ENCODE measurements at places on chromosomes 2 and 18.

DNA sequence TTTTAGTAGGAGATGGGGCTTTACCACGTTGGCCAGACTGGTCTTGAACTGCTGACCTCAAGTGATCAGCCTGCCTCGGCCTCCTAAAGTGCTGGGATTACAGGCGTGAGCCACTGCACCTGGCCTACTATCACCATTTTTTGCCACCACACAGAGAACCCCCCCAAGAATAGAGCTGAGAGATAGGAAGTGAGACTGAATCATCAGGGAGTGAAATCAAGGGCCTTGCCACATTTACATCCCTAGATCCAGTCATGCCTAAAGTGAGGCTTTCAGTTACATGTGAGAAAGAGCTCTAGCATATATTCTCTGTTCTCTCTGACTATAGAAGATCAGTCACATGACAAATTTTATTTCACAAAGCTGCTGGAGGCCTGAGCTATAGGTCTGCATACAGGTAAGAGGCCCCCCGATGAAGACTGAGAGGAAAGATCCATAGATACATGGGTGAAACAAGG lies 28.0 kb upstream of the KCMF1 start:
- DNase-seq = no peak

GRCh38 chr2:186254759-186255158 lies 231.3 kb upstream of the ZC3H15 start:
- DNase-seq = no peak

GRCh38 chr2:96265349-96265839 lies 403 bp downstream of the TMEM127 start:
- DNase-seq = no peak

- no peak for DNase-seq
These were observed 689 bp downstream of the RPRD1A start for GRCh38 chr18:36066686-36067054.

DNA sequence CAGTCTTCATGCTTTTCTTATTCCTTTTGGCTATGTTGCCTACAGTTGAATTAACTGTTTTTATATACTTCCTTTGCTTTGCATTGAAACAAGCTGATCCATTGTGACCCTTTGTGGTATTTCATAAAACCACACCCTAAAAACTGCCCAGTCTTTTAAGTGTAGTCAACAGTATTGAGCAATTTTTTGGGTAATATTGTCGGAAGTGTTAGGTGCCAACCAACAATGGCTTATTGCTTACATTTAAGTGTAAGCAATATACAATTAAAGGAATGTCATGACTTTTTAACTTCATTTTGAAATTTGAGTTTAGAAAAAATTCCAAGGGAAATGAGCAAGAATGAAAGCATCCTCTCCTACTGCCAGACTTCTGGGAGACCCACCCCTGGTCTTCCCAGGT lies 174.1 kb downstream of the NEDD4L start:
- DNase-seq = no peak

DNA sequence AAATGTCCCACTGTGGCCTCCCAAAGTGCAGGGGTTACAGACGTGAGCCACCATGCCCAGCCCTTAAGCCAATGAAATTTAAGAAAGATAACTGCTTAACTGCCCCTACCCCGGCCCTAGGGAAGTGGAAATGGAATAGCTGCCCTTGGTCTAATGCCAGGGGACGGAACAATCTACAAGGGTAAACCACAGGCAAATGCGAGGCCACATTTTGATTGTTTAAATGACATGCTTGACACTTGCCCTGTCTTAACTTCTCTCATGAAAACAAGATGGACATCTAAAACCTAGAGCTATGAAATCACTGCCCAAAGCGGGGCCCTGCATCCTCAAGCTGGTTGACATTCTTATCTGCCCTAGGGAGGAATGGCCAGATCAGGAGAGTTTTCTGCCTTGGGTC lies 5.5 kb upstream of the ITSN2 start:
- DNase-seq = no peak

DNA sequence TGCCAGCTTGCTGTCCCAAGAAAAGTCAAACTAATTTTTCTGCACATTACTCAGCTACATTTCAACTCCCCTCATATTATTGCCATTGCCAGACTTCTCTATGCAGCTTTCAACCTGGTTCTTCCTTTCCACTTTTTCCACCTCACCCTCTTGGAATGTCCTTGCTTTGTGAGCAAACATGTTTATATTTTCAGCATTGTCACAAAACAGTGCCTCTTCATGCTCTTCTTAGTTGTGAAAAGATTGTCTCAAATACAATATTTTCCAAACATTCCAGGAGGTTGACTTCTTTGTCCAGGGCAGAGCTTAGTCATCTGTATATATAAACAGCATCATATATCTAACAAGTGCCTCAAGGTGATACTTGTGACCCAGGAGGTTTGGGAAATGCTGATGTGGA lies 803.3 kb upstream of the CELF4 start:
- DNase-seq = no peak

DNA sequence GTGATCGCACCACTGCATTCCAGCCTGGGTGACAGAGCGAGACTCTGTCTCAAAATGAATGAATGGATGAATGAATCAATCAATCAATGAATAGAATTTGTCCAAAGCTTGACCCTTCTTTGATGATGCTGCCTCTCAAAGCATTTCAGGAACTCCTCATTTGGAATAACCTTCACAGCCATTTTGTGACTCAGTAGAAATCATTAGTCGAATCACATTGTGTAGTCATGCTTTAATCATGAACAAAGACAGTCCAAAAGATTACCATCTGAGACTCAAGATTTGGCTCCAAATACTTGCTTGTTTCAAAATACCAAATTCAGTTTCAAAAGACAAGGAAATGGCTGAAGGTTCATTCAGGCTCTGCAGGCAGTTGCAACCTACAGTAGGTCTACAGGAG lies 83.1 kb downstream of the VWA3B start:
- no peak for DNase-seq

GRCh38 chr2:48457227-48457626 lies 72.7 kb upstream of the STON1 start:
- DNase-seq = no peak

DNA sequence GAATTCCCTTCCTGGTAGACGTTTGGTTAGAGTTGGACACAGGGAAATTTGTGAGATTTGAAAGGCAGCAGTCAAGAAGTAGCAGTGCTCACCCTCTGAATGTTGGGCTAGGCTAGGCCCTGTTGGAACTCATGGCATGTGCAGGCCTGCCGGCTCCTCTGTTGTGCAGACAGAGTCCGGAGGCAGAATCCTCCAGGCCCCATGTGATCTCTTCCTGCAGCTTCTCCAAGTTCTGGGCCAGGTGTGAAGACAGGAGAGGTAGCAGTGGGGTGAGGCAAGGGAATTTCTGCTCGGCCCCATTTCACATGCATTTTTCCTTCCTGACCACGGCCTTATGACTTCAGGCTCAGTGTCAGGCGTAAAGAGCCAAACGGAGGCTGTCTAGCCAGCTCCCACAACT lies 36.9 kb upstream of the RAB31 start:
- DNase-seq = no peak

GRCh38 chr2:22769497-22769896 lies 615.5 kb upstream of the KLHL29 start:
- no peak for DNase-seq

DNA sequence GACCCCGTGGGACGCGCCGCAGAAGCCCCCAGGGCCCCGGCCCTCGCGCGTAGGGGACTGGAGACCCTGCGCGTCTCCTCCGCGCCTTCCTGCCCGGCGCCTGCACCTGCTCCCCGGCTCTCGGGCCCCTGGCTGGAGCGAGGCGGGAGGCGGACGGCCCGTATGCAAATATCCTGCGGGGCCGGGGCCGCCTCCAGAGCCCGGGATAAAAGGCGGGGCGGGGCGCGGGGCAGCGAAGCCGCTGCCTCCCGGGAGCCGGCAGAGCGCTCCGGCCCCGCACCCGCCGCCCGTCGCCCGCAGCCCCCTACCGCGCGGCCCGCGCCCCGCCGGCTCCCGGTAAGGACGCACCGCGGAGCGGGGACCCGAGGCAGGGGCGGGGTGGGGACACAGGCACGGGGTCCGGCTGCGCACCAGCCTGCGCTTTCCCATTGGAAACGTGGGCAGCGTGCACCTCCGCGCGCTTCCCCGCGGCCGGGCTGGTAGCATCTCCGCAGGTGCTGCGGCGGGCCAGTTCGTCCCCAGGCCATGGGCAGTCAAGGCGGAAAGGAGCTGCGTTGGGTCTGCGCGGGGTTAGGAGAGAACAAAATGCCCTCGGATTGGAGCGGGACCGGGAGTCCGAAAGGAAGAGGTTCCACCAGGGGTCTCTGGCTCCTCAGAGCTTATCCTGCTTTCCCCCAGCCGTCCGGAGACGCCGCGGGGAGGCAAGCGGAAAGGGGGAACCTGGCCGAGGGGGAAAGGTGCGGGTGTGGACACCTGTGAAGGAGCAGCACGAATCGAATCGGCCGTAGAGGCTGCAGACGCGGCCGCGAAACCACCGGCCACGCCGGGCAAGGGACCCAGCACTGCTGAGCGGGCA lies at the start of gene ATP6V1C2:
ATP6V1C2 (plus strand) TSS at position 235 of the 856 bp plus-strand sequence. CDS start 1,220 bp downstream, outside the sequence.
- no peak for DNase-seq

- no peak for DNase-seq
These were observed 55.5 kb upstream of the RAB6D start for GRCh38 chr2:131419441-131419840.

GRCh38 chr18:63962137-63962536 lies 7.7 kb upstream of the SERPINB8 start:
- no peak for DNase-seq

- no peak for DNase-seq
These were observed at the start of gene SCG2 for GRCh38 chr2:223601932-223602666. Gene SCG2, minus strand, starts transcription at chr2:223602361. Its CDS starts 3,079 bp downstream, at chr2:223599282.

GRCh38 chr2:201891676-201892075 lies 85.3 kb downstream of the CDK15 start:
- DNase-seq = no peak

GRCh38 chr2:47751856-47752414 lies 31.0 kb upstream of the MSH6 start:
- DNase-seq = no peak

DNA sequence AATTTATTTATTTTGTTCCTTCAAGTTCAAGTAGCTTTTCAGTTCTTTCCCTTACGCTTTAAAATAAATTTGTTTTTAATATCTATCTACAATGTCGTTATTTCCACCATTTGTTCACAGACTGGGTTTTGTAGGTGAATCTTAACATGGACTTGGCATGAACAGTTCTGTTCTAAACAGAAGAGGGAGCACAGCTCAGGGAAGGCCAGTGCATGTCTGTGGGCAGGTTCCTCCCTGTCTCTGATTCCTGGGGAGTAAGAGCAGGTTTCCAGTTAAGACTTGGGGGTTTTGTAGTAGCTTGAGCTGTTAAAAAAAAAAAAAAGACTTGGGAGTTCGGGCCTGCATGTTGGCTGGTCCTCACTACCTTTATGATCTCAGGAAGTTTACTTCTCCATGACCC lies 11.1 kb downstream of the TTL start:
- DNase-seq = no peak

All from BJ (cell line).